ENCODE measurements at places on chromosomes 5 and 9. TPM values are rescaled to one million over a fixed set of nuclear protein-coding genes. Genes with fewer than 3 reads are reported as not detected.

Gene PCDHB16
- total RNA-seq: under 0.01 TPM

Gene PLAC8L1
- not detected for total RNA-seq

Gene TMEFF1
- total RNA-seq: 1.3 TPM

Gene ABLIM3
- total RNA-seq: 64.7 TPM

Gene LIFR
- total RNA-seq: 20.0 TPM

Gene PWWP2A
- 10.1 TPM for total RNA-seq

Gene CCNO
- total RNA-seq: not detected

Gene CDH6
- 0.30 TPM for total RNA-seq

Gene LSM11
- total RNA-seq: 2.2 TPM

Gene ANGPTL2
- total RNA-seq: 4.6 TPM

Gene HCN1
- not detected for total RNA-seq
